ENCODE measurements at places on chromosomes 2 and 18. TPM values are rescaled to one million over a fixed set of nuclear protein-coding genes. Genes with fewer than 3 reads are reported as not detected.

Gene C1D
- total RNA-seq: 31.0 TPM

Gene ACVR1C
- total RNA-seq: 13.7 TPM

Gene DSG1
- total RNA-seq: 0.16 TPM

Gene GALNT3
- total RNA-seq: 55.7 TPM

Gene SOWAHC
- 40.6 TPM for total RNA-seq

Gene SCN7A
- total RNA-seq: 20.7 TPM

DNA sequence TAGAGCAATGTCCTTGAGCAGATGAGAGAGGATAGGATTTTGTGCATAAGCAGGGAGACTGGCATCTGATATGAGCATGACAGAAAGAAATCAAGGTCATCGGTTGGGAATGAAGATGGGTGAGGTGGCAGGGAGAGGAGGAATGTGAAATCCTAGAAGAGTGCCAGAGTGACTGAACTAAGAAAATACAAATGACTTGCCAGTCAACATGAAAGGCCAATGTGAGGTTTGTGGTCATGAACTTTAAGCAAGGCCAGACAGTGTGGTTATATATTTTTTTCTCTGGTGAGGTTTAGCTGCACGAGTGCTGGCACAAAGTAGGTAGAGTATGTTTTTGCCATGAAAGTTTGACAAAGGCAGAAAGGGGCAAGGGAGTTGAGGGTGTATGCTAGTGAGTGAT, 21.2 kb downstream of the QPCT start:
- no peak for DNase-seq
- H3K4me3 ChIP-seq: no peak overlapping the region
- H3K36me3 ChIP-seq: no peaks in the 10 kb centered on the region

DNA sequence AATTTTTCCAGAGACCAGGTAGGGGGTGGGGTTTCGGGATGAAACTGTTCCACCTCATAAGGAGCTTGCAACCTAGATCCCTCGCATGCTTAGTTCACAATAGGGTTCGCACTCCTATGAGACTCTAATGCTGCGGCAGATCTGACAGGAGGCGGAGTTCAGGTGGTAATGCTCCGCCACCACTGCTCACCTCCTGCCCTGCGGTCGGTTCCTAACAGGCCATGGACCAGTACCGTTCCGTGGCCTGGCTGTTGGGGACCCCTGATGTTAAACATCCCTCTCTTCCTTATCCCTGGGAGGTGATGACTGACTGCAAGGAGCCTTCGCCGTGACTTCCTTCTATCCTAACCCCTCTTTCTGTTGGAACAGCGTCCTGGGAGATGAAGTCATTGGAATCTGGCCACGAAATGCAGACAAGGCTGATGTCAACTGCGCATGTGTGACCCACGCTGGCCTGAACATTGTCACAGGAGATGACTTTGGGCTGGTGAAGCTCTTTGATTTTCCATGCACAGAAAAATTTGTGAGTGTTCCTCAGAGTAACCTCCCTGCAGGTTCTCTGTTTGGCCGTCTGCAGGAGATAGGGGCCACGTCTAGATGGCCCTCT, 82.4 kb downstream of the RTN4 start:
- no peak overlapping the region for H3K27ac ChIP-seq
- H3K4me3 ChIP-seq: no peak overlapping the region
- H3K27me3 ChIP-seq: no peaks in the 10 kb centered on the region
- H3K36me3 ChIP-seq: peaks cover 5% of the 10 kb centered on the region

DNA sequence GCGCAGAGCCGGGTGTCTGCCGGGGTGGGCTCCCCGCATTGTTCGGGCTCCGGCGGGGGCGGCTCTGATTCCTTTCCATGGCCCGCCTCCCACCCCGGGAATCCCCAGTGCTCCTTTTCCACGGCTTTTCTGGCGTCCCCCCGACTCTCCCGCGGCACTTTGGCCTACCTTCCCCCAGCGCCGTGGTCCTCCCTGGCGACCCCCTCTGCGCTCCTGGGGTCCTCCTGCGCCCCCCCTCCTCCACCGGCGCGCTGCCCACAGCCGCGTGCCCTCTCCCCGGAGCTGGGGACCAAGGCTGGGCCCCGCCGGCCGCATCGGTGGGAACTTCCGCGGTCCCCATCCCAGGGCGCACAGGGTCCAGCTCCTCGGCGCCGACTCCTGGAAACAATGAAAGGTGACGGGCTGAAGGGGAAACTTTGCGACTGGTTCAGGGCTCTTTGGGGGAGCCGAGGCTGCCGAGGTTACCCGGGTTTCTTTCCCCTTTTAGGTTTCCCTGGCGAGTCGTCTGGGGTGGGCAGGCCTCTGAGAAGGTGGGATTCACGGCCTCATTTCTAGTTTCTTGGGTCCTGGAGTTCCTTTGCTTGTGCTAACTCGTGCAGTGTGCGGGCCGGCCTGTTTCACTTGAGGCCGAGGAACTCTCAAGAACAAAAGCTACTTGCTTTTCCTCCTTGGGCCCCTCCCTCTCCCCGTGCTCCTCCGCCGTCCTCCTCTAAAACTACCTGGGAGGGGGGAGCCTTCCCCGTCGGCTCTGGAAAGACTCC, 2.2 kb downstream of the TGIF1 start:
- peak; percentile 78 for DNase-seq
- peak overlapping the region; percentile 87 for H3K4me3 ChIP-seq
- H3K27me3 ChIP-seq: no peaks in the 10 kb centered on the region
- peak overlapping the region; percentile 99 for H3K27ac ChIP-seq

DNA sequence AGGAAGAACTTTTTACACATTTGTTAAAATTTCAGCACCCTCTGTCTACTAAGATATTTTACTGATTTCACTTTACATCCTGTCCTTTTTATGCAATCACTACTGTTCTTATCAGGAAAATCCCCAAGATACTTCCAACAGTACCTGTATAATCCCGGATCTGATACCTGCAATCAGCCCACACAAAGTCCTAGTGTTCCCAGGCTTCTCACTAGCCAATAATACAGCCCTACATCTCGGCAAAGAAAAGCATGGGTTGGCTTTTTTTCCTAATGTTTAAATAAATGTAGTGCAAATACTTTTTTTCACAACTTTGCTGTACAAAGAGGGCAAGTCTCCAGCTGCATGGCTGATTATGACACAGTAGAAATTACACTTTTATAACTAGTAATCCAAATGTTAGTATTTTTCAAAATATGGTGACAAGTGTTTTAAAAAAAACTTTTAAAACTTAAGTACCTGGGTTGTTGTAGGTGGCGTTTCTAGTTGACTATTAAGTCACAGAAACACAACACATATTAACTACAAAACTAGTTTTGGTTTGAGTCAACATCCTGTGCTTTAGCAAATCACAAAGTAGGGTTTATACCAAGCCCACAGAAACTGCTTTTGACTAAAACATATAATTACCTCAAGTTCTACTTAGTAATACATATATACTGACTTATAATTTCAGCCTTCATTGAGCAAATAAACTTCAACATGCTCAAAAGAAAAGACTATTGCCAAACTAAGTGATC, 19.5 kb downstream of the CNOT11 start:
- peaks cover 63% of the 10 kb centered on the region for H3K36me3 ChIP-seq
- no peaks in the 10 kb centered on the region for H3K27me3 ChIP-seq
- no peak for DNase-seq
- H3K4me3 ChIP-seq: no peak overlapping the region

DNA sequence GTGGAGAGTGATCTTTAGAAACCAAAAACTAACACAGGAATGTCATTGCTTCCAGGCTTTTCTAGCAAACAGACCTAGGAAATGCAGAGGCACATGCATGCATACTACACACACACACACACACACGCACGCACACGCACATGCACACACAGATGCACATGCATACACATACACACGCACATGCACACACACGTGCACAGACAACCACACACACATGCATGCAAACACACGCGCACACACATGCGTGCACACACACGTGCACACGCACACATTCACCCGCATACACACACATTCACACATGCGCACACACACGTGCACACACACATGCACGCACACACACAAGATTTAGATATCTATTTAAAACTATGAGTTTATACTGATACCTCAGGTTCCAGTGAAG, 379.5 kb downstream of the ZNF516 start:
- no peak for DNase-seq
- H3K4me1 ChIP-seq: no peaks in the 10 kb centered on the region
- no peak overlapping the region for H3K27ac ChIP-seq
- no peak overlapping the region for H3K4me3 ChIP-seq
- no peaks in the 10 kb centered on the region for H3K27me3 ChIP-seq

DNA sequence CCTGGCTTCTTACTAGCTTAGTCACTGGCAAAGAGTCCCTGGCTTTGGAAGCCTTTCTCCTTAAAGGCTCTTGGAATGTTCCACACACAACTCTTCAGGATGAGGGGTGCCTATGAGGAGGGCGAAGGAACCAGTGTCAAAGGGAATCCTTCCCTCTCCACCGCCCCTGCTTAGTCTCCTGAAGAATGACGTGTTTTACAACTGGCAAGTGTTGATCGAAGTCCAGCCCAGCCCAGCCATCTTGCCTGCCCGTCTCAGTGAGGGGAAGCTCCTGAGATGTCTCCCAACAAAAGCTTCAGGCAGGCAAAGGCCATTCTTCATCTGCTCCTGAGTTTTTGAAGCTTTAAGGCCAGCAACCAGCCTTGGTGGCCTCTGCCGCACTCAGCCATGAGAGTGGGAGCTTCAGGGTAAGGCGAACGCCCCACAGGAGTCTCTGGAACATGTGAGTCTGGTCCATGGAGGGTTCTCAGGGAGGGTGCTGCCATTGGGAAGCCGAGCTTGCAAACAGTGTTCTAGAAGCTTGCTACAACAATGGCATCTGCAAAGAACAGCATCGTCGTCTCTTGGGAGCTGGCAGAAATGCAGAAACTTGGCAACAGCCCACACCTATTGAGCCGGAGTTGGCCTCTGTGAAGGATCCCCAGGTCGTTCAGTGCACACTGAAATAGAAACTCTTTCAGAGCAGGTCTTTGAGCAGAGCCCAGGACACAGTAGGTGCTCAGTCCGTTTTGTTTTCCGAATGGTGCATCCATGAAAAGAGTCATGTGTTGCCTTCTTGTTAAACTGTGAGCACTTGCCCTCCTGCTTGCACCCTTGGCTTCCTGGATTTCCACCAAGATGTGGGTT, 220.7 kb downstream of the SEPTIN10 start:
- H3K4me1 ChIP-seq: no peaks in the 10 kb centered on the region
- H3K36me3 ChIP-seq: no peaks in the 10 kb centered on the region
- no peak overlapping the region for H3K4me3 ChIP-seq
- H3K27me3 ChIP-seq: no peaks in the 10 kb centered on the region
- H3K27ac ChIP-seq: no peak overlapping the region

DNA sequence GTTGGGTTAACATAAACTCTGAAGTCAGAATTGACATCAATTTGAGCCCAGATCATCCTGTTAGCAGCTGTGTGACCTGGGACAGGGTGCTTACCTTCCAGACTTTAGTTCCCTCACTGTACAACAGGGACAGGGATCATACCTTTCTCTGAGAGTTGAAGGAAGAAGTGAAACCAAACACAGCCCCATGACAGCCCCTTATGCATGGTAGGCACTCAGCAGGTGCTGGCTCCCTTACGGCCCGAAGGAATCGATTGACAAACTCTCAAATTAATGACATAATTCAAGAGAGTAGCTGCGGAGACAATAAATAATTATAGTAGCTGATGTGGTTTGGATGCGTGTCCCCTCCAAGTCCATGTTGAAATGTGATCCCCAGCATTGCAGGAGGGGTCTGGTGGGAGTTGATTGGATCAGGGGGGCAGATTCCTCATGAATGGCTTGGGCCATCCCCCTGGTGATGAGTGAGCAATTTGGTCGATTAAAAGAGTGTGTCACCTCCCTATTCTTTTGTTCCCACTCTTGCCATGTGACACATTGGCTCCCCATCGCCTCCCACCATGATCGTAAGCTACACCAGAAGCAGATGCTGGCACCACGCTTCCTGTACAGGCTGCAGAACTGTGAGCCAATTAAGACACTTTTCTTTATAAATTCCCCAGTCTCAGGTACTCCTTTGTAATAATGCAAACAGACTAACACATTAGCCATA, 72.4 kb downstream of the ODC1 start:
- no peak for DNase-seq
- no peaks in the 10 kb centered on the region for H3K27me3 ChIP-seq
- H3K4me1 ChIP-seq: no peaks in the 10 kb centered on the region
- H3K4me3 ChIP-seq: no peak overlapping the region

- H3K4me3 ChIP-seq: no peak overlapping the region
- H3K36me3 ChIP-seq: no peaks in the 10 kb centered on the region
- H3K27me3 ChIP-seq: no peaks in the 10 kb centered on the region
- H3K4me1 ChIP-seq: no peaks in the 10 kb centered on the region
- no peak overlapping the region for H3K27ac ChIP-seq
These were observed 7.9 kb downstream of the LIPG start for GRCh38 chr18:49569724-49570123.

DNA sequence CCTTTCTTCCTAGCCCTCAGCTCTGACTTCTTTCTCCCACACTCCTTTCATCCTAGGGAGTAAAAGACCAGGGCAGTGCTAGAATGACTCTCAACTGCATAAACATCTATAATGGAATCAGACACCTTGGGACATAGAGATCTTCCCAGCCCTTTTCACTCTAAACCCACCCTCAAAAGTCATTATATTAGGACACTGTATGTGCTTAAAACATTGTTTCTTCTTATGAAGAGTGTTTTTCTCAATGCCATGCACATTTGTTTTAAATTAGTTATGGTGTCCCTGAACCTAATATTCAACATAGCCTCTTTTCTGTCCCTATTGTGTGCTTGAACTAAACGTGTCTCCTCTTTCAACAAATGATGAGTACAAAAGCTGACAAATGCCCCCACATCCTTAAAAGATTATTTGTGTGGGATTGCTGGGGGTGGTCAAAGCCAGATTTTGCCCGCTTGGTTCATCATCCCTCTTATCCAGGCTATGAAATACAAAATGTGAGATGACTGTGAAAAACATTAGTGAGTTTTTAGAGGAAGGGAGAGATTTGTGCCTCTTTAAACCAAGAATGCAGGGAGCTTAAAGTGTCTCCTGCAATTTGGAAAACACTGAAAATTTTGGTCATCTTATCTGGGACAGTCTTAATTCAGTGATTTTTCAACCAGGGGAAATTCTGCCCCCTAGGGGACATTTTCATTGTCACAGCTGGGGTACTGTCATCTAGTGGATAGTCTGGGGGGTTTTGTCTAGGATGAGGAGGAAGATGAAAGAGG, 29.0 kb downstream of the SERPINB5 start:
- no peaks in the 10 kb centered on the region for H3K36me3 ChIP-seq
- no peak overlapping the region for H3K4me3 ChIP-seq
- H3K27ac ChIP-seq: no peak overlapping the region
- DNase-seq: peak; percentile 28
- no peaks in the 10 kb centered on the region for H3K4me1 ChIP-seq

- H3K27me3 ChIP-seq: no peaks in the 10 kb centered on the region
- no peak for DNase-seq
- H3K4me3 ChIP-seq: no peak overlapping the region
- H3K27ac ChIP-seq: no peak overlapping the region
These were observed 246.6 kb upstream of the CDH20 start for GRCh38 chr18:61086657-61087056.

GRCh38 chr2:12330916-12331315, 385.8 kb upstream of the TRIB2 start:
- DNase-seq: no peak
- no peak overlapping the region for H3K4me3 ChIP-seq
- no peaks in the 10 kb centered on the region for H3K36me3 ChIP-seq
- H3K27me3 ChIP-seq: no peaks in the 10 kb centered on the region

GRCh38 chr2:99572373-99573164, 82.8 kb upstream of the REV1 start:
- H3K27me3 ChIP-seq: no peaks in the 10 kb centered on the region
- DNase-seq: no peak
- no peaks in the 10 kb centered on the region for H3K4me1 ChIP-seq
- no peaks in the 10 kb centered on the region for H3K36me3 ChIP-seq

GRCh38 chr18:12234451-12235190, 19.5 kb upstream of the CIDEA start:
- no peaks in the 10 kb centered on the region for H3K4me1 ChIP-seq
- H3K36me3 ChIP-seq: no peaks in the 10 kb centered on the region
- no peak overlapping the region for H3K4me3 ChIP-seq
- H3K27me3 ChIP-seq: no peaks in the 10 kb centered on the region
- no peak overlapping the region for H3K27ac ChIP-seq

Data from transverse colon (tissue), 4 donors.